ENCODE measurements at places on chromosomes 12 and 14.

DNA sequence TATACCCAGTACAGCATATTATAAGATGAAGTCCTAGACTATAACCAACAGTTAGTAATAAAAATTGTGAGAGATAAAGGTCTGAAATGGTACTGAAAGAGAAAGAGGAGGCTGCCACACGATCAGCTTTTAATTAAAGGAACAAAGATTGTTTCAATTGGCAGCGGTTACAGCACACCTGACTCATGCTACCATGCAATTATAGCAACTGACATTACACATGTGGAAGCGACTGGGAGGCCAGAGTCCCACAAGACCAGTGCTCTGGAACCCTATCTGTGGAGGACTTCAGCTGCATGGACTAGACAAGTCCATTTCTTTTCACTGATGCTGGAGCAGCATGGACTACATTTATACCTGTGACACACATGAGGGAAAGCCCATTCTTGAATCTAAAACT, 55.2 kb downstream of the SEL1L start:
- DNase-seq: no peak

DNA sequence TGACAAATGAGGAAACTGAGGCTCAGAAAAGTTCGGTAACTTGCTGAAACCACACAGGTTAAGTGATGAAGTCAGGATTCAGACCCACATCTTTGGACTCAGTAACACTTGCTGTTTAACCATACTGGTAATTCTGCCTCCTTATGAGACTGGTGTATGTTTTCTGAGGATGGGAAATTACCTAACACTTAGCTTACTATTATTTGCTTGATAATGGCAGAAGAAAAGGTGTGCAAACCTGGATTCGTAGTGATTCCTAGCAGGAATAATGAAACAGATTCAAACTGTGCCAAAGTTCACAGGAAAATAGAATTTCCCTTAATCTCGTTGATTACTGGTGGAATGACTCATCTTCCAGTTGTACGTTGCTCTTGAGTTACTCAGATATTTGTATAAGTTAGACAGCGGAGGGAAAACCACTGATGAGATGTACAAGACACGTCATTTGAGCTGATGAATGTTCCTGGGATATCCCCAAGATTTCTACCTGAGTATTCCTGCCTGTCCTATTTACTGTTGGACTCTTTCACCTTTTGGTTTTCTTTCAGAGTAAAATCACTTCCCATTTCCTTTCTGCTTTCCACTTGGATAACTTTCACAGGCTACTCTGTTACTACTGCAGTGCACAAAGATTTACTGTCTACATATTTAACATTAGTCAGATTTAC, 37.5 kb downstream of the PRORP start:
- peak; percentile 85 for DNase-seq

- no peak for DNase-seq
Measured at GRCh38 chr12:11600199-11600598, 49.3 kb upstream of the ETV6 start.

DNA sequence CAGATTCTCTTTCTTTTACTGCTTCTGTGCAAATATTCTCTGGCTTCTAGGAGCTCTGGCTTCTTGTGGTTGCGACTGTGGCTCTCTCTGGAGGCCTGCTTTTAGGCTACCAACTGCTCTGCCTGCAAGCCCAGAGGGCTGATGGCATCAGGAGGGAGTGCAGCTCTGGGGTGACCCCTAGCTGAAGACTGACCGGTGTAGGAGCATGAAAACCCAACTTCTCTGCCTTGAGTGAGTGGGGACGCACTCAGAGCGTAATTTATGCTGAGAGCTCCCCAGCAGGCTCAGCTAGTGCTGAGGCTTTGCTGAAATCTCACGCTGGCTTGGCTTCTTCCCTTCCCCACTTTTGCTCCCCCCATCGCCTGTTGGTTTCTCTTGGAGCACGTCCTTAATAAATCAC, 29.9 kb upstream of the RBM19 start:
- DNase-seq: no peak

DNA sequence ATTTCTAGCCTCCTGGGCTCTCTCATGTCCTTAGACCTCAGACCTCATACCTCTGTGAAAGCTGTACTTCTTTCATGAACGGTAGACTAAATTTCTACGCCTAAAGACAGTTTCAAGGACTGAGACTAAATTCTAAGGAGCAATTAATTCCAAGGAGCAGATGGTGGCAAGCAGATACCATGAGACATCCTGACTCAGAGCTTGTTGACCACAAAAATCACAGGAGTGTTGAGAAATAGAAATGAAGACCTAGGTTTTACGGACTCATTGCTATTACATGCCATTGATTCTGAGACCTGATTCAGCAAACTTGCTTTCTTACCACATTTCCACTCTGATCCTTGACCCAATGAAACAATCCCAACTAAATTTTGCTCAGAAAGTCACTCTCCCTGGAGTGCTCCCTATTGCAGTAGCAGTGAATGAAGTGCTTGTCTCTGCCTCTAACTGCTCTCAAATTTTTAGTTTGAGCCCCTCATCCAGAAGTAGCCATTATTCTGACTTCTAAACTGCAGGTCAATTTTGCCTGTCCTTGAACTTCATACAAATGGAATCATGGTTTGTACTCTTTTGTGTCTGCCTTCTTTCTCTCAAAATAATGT, 52.0 kb downstream of the PEX5 start:
- DNase-seq: peak; percentile 11

DNA sequence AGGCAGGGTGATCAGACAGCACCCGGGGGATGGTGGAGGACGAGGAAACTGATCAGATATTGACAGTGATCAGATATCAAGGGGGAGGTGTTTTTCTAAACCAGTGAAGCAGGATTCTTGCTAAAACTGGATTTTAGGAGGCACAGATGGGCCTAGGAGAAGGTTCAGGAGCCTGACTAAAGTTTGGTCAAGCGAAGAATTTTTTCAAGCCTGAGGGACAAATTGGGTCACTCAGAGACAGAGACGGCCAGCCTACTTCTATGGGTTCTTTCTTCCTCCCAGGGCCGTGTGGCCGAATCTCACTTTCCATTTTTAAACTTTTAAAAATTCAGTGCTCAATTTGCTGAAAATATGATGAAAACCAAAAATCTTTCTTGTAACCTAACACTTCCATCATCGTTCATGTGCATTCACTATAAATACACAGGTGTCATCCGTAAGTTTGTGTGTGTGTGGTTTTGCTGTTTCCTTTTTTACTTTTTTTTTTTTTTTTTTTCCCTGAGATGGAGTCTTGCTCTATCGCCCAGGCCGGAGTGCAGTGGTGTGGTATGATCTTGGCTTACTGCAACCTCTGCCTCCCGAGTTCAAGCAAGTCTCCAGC, 68.5 kb downstream of the RIN3 start:
- DNase-seq: no peak
